ENCODE measurements at places on chromosomes 5 and 9. TPM values are rescaled to one million over a fixed set of nuclear protein-coding genes. Genes with fewer than 3 reads are reported as not detected.

The FUT7 gene
- total RNA-seq = 9.9 TPM

The PCDHGB5 gene
- total RNA-seq = not detected

The TNC gene
- total RNA-seq = 0.03 TPM

The SPOCK1 gene
- 0.86 TPM for total RNA-seq

The SLC4A9 gene
- 0.78 TPM for total RNA-seq

The SLC6A7 gene
- total RNA-seq = not detected

The PALM2AKAP2 gene
- total RNA-seq = not detected

The IFNA2 gene
- total RNA-seq = not detected

The SOHLH1 gene
- total RNA-seq = not detected

The SPINK4 gene
- not detected for total RNA-seq

The FBN2 gene
- total RNA-seq = not detected

The CDC20B gene
- 0.13 TPM for total RNA-seq

The KCNMB1 gene
- not detected for total RNA-seq

DNA sequence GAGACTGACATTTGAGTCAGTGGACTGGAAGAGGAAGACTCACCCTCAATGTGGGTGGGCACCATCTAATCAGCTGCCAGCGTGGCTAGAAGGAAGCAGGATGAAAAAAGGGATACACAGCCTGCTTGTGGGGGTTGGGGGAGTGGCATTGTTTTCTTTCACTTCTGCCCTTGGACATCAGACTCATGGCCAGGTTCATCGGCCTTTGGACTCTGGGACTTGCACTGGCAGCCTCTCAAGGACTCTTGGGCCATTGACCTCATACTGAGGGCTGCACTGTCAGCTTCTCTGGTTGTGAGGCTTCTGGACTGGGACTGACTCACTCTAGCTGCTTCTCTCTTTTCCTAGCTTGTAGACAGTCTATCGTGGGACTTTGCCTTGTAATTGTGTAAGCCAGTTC is 374.9 kb downstream of the TLE1 start:
- H3K4me1 ChIP-seq = no peaks in the 10 kb centered on the region
- H3K27ac ChIP-seq = no peak overlapping the region
- no peak overlapping the region for H3K4me3 ChIP-seq

- peak; percentile 87 for DNase-seq
- peaks cover 9% of the 10 kb centered on the region for H3K36me3 ChIP-seq
- peak overlapping the region; percentile 85 for H3K27ac ChIP-seq
- peaks cover 52% of the 10 kb centered on the region for H3K4me1 ChIP-seq
Measured at GRCh38 chr5:14809369-14810155, 62.0 kb downstream of the ANKH start.

DNA sequence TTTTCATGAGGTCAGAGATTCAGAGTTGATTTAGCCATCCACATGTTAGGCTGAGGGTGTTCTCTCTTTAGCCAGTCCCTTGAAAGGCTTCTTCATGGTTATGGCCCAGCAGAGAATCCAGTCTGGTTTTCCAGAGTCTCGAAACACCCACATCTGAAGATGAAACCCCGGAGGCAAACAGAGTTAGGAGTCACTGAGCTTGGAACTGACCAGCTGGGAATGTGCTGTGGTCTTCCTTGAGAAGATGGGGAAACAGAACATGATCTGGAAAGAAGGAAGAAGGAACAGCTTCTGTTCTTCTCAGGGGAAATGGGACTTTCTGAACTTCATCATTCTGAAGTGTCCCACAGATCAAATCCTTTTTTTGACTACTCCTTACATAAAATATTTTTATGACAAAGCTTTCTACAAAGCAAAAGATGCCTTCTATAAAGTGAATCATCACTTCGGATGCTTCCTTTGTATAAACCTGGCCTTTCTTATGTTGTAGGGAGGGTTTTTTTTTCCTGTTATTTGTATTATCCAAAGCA is 45.4 kb downstream of the ZNF618 start:
- no peak overlapping the region for H3K4me3 ChIP-seq
- H3K27ac ChIP-seq = no peak overlapping the region
- no peak for DNase-seq
- H3K36me3 ChIP-seq = no peaks in the 10 kb centered on the region
- H3K4me1 ChIP-seq = no peaks in the 10 kb centered on the region

GRCh38 chr9:90569511-90569910 is 73.1 kb downstream of the DIRAS2 start:
- no peak for DNase-seq
- H3K36me3 ChIP-seq = no peaks in the 10 kb centered on the region
- H3K27me3 ChIP-seq = peaks cover 17% of the 10 kb centered on the region
- no peak overlapping the region for H3K27ac ChIP-seq

GRCh38 chr9:110919609-110920008 is 118.7 kb downstream of the LPAR1 start:
- H3K4me3 ChIP-seq = no peak overlapping the region
- H3K36me3 ChIP-seq = no peaks in the 10 kb centered on the region
- H3K4me1 ChIP-seq = no peaks in the 10 kb centered on the region
- DNase-seq = no peak
- H3K27ac ChIP-seq = no peak overlapping the region
- no peaks in the 10 kb centered on the region for H3K27me3 ChIP-seq

DNA sequence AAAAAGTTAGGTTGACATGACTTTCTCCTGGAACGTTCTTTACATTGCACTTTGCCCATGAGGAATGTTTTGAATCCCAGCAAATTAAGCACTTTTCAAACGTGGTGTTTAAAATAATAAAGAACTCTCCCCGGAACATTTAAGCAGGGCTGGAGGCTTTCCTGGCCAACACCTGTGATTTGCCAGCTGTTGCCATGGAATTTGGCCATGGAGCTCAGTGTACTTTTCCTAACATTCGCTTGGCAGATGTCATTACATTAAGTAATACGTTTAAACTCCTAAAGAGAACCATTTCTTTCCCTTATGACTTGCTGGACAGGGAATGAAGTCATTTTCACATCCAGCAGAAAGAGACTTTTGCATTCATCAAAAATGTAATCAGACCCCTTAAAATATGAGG is 146.1 kb downstream of the GAS1 start:
- no peak for DNase-seq
- H3K4me3 ChIP-seq = no peak overlapping the region
- H3K4me1 ChIP-seq = no peaks in the 10 kb centered on the region
- H3K27ac ChIP-seq = no peak overlapping the region

- H3K27ac ChIP-seq = peak overlapping the region; percentile 64
- no peaks in the 10 kb centered on the region for H3K36me3 ChIP-seq
- peak; percentile 31 for DNase-seq
- H3K27me3 ChIP-seq = no peaks in the 10 kb centered on the region
Measured at GRCh38 chr5:80083101-80083890, 48.1 kb downstream of the THBS4 start.

DNA sequence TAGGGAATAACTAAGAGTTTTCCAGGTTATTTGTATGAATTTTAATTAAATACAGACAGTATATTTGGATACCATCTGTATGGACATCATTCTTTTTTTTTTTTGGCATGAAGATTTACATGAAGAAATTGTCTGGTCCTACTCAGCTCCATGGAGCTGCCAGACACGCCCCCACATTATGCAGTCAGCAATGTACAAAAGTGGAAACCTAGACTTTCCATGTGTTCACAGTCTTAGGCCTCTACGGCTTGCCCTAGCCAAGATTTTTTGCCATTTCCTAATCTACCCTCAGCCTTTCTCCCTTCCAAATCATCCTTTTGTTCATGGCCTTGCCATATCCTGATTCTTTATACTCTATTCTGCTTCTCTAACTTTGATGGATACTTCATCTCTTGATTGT is 207.1 kb downstream of the SGCD start:
- DNase-seq = no peak
- no peak overlapping the region for H3K27ac ChIP-seq
- peaks cover 2% of the 10 kb centered on the region for H3K27me3 ChIP-seq
- no peak overlapping the region for H3K4me3 ChIP-seq
- no peaks in the 10 kb centered on the region for H3K4me1 ChIP-seq

DNA sequence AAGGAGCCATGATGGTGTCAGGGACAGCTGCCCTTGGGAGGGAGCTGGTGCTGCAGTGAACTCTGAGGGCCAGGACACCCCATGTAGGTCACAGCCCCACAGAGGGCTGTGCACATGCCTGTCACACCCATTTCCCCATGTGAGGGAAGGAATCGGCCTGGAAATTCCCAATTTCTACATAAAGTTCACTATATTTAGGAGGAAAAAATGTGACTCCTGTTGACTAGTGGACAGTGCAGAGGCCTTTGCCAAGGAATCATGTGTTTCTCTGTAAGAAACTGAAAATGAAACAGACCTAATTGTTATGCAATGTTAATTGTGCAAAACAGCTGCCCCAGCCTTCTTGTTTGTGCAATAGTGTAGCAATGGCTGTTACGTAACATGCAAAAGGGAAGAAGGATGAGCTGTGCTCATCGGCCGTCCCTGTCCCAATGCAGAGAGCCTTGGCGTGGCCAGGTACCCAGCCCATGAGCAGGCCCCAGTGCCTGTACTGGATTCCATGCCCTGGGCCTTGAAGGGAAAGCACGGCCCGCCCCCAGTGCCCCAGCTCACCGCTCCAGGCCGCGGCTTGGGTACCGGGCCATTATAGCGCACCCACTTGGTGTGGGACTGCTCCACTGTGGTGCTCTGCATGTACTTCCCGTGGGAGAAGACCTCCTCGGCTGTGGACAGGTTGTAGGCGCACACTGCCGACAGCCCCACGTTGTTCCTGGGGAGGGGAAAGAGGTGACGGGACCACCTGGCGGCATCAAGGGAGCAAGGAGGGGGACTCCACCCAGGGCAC is 70.0 kb downstream of the SECISBP2 start:
- H3K27me3 ChIP-seq = no peaks in the 10 kb centered on the region
- no peak for DNase-seq
- peaks cover 24% of the 10 kb centered on the region for H3K4me1 ChIP-seq
- H3K27ac ChIP-seq = peak overlapping the region; percentile 26
- no peak overlapping the region for H3K4me3 ChIP-seq

Data from activated CD4-positive, alpha-beta memory T cell treated with anti-CD3 and anti-CD28 coated beads, Interleukin-2, amount 10 ng/mL, durations not matched to agents 7 days and 5 days (primary cell).